Body of pancreas (tissue), 4 donors: ENCODE measurements at places on chromosomes 13 and 19. TPM values are rescaled to one million over a fixed set of nuclear protein-coding genes. Genes with fewer than 3 reads are reported as not detected.

- no peak overlapping the region for H3K4me3 ChIP-seq
- no peak overlapping the region for H3K27ac ChIP-seq
- no peaks in the 10 kb centered on the region for H3K4me1 ChIP-seq
- no peaks in the 10 kb centered on the region for H3K36me3 ChIP-seq
These were observed 91.3 kb downstream of the IER2 start for GRCh38 chr19:13241231-13242104.

DNA sequence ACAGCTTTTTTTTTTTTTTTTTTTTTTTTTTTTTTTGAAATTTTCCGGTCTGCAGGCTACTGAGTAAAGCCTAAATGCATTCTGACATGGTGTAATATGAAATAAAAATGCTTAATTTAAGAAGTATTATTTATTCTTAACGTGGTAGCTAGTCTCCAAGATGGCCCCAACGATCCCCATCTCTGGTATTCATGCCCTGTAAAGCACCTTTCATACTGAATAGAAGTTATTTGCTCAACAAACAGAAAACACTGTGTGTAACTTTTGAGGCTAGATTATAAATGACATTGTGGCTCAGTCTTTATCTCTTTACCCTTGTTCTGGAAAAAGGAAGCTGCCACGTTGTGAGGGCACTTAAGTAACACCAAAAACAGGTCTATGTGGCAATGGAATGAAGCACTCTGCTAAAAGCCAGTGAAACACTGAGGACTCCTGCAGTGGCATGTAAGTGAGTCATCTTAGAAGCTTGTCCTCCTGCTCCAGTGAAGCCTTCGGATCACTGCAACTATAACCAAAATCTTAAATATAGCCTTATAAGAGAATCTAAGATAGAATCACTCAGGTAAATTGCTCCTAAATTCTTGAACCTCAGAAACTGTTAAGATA, 128.7 kb downstream of the UGGT2 start:
- no peak for DNase-seq
- H3K27me3 ChIP-seq: no peaks in the 10 kb centered on the region
- no peaks in the 10 kb centered on the region for H3K36me3 ChIP-seq
- no peaks in the 10 kb centered on the region for H3K4me1 ChIP-seq

GRCh38 chr13:79723519-79724024, 242.6 kb downstream of the NDFIP2 start:
- H3K27ac ChIP-seq: peak overlapping the region; percentile 39
- no peak overlapping the region for H3K4me3 ChIP-seq
- H3K36me3 ChIP-seq: no peaks in the 10 kb centered on the region
- DNase-seq: no peak

GRCh38 chr13:80679423-80679822, 338.5 kb upstream of the SPRY2 start:
- H3K27me3 ChIP-seq: no peaks in the 10 kb centered on the region
- no peak for DNase-seq
- no peak overlapping the region for H3K27ac ChIP-seq
- H3K4me3 ChIP-seq: no peak overlapping the region
- H3K36me3 ChIP-seq: no peaks in the 10 kb centered on the region

- H3K36me3 ChIP-seq: no peaks in the 10 kb centered on the region
- H3K27me3 ChIP-seq: no peaks in the 10 kb centered on the region
- no peak for DNase-seq
- H3K4me1 ChIP-seq: no peaks in the 10 kb centered on the region
- H3K27ac ChIP-seq: no peak overlapping the region
These were observed 1249.4 kb upstream of the SLC10A2 start for GRCh38 chr13:104315606-104316005.

- no peaks in the 10 kb centered on the region for H3K4me1 ChIP-seq
- H3K36me3 ChIP-seq: no peaks in the 10 kb centered on the region
- no peak overlapping the region for H3K27ac ChIP-seq
These were observed 333.2 kb downstream of the DNAJC15 start for GRCh38 chr13:43356567-43356966.

- H3K4me1 ChIP-seq: no peaks in the 10 kb centered on the region
- no peak overlapping the region for H3K27ac ChIP-seq
- H3K36me3 ChIP-seq: no peaks in the 10 kb centered on the region
- H3K4me3 ChIP-seq: no peak overlapping the region
- DNase-seq: no peak
These were observed 524.1 kb upstream of the SLITRK5 start for GRCh38 chr13:87147076-87147475.

DNA sequence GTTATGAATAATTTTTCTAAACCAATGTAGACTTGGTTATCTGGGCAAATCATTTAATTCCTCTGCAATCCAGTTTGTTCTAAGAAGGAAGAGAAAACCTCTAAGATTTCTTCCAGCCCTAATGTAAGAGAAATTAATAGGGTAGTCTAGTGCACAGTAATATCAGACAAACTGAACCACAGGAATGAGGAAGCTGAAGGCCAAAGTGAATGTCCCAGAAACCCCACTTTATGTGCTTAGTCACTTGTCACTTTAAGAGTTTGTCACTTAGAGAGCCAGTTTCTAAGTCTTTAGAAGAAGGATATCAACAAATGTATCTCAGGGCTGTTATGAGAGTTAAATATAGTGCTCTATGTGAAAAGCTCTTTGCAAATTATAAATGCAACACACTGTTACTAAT, 750.6 kb downstream of the DIAPH3 start:
- peaks cover 73% of the 10 kb centered on the region for H3K4me1 ChIP-seq
- H3K27me3 ChIP-seq: no peaks in the 10 kb centered on the region
- no peaks in the 10 kb centered on the region for H3K36me3 ChIP-seq

GRCh38 chr13:47437406-47437805, 540.6 kb upstream of the HTR2A start:
- no peaks in the 10 kb centered on the region for H3K36me3 ChIP-seq
- DNase-seq: no peak
- H3K27ac ChIP-seq: no peak overlapping the region
- H3K4me3 ChIP-seq: no peak overlapping the region

DACT3 gene
- total RNA-seq: 0.99 TPM

CLEC17A gene
- total RNA-seq: not detected

RNF113B gene
- total RNA-seq: not detected

MCF2L gene
- 74.8 TPM for total RNA-seq
